GM20000 (cell line): ENCODE measurements at places on chromosomes 16 and 17.

GRCh38 chr17:76277300-76278267 lies 12.4 kb downstream of the UBALD2 start:
- no peak for DNase-seq

- no peak for DNase-seq
Measured at GRCh38 chr17:76195281-76196096, 44.8 kb downstream of the RNF157 start.

- no peak for DNase-seq
Measured at GRCh38 chr17:64115822-64116534, 14.0 kb downstream of the ERN1 start.

- DNase-seq: no peak
Measured at GRCh38 chr17:39736319-39737165, 1.2 kb upstream of the GRB7 start.

DNA sequence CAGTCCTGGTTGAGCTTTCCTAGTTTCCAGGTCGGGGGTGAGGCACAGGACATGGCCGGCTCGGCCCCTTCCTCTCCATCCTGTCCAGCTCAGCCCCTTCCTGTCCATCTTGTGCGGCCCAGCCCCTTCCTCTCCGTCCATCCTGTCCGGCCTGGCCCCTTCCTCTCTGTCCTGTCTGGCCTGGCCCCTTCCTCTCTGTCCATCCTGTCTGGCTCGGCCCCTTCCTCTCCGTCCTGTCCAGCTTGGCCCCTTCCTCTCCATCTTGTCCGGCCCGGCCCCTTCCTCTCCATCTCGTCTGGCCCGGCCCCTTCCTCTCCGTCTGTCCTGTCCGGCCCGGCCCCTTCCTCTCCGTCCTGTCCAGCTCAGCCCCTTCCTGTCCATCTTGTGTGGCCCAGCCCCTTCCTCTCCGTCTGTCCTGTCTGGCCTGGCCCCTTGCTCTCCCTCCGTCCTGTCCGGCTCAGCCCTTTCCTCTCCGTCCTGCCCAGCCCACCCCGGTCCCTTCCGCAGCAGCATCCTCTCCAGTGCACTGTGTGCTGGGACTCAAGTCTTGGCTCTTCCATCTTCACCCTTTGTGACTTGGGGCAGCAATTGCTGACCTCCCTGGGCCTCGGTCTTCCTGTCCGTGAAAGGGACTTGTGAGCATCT lies 5.5 kb upstream of the ZNF750 start:
- DNase-seq: no peak

- DNase-seq: peak; percentile 69
Measured at GRCh38 chr17:64020056-64020766, at the start of gene ICAM2. ICAM2 (minus strand) TSS chr17:64020633; CDS start chr17:64006691, 13,942 bp downstream.

DNA sequence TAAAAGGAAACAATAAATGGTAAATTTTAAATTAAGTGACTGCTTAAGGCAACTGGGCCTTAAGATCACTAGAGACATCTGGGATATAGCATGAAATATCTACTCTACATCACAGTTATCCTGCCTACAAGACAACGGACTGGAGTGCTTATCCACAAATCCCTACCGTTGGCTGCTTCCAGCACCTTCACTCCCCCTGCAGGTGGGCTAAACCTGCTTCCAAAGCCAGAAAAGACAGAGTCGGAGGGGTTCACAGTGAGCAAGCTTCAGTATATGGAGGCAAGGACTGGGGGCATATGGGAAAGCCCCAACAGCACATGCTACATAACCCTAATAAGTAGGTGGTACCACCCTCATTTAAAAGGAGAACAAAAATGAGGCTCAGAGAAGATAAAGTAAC lies 45.3 kb downstream of the GRIN2A start:
- no peak for DNase-seq

DNA sequence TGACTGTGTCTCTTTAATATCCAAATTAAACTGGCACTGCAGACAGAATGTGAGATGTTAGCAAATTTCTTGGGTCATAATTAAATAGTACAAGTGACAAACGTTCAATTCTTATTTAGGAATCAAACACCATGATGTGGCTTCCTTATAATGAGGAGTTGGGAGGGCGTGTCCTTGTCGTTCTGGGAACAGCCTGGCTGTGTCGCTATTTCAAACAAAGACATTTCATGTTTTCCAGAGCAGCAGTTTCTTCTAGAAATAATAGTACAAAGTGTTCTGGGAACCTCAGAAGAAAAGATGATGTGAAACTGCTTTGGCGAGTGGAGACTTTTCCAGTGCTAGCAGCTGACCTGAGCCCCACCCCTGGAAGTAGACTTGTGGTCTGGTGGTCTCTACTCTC lies 301.7 kb upstream of the N4BP1 start:
- DNase-seq: no peak

GRCh38 chr17:46072998-46073397 lies 73.9 kb downstream of the STH start:
- no peak for DNase-seq

DNA sequence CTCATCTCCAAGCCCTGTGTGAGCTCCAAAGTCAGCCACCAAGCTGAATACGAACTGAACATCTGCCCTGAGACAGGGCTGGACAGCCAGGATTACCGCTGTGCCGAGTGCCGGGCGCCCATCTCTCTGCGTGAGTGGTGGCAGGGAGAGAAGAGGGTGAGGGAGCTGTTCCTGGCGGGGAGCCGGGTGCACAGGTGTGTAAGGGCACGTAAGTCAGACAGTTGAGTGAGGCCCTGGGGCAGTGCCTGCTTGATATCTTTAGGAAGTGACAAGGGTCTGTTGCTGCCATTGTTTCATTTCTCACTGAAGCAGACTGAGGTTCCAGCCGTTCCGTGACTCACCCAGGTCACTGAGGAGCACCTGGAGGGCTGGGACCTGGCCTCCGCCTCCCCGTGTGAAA lies 12.4 kb downstream of the DEF8 start:
- DNase-seq: no peak

GRCh38 chr17:15012351-15012980 lies 252.7 kb downstream of the PMP22 start:
- no peak for DNase-seq

GRCh38 chr16:26710450-26710849 lies 356.3 kb upstream of the C16orf82 start:
- no peak for DNase-seq

DNA sequence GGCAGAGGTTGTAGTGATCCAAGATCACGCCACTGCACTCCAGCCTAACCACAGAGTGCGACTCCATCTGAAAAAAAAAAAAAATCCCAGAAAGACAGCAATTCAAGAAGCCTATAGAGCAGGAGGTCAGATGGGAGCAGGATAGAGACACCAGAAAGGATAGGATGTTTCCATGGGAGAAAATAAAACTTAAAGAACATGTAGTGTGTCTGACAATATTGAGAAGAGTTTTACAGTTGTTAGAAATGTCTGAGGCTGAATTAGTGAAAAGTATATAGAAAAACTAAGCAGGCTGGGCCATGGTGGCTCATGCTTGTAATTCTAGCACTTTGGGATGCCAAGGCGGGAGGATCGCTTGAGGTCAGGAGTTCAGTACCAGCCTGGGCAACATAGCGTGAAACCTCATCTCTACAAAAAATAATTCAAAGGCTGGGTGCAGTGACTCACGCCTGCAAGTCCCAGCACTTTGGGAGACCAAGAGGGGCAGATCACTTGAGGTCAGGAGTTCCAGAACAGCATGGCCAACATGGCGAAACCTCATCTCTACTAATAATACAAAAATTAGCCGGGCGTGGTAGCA lies 15.3 kb upstream of the TRIM37 start:
- DNase-seq: no peak

- no peak for DNase-seq
Measured at GRCh38 chr17:69090365-69090764, 29.6 kb upstream of the ABCA9 start.

GRCh38 chr17:8322061-8322460 lies 12.0 kb downstream of the ARHGEF15 start:
- DNase-seq: no peak

DNA sequence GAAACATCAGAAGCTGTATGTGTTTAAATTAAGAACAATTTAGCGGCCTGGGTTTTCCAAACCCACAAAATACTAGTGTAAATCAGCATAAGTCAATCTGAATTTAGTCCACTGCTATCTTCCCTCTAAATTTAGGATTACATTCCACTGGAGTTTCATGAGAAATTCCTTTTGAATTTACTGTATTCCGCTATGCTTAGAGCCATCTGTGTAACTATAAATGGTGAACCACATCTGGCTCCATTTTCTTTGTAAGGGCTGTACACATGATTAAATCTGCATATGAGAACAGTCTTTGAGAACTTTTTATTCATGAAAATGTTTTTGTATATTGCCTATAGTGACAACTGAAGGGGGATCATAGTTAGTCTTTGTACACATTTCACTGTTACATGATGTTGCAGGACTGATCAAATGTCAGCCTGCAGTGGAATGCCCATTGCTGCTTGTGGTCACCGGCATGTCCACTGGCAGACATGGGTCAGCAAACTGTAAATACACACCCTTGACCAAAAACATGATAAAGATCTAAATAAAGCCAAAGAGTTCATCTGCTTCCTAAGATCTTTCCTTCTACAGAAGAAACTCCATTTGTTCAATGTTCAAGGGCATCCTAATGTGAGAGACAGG lies 36.8 kb downstream of the RPGRIP1L start:
- no peak for DNase-seq

GRCh38 chr17:59389066-59389465 lies 57.6 kb downstream of the YPEL2 start:
- DNase-seq: no peak

DNA sequence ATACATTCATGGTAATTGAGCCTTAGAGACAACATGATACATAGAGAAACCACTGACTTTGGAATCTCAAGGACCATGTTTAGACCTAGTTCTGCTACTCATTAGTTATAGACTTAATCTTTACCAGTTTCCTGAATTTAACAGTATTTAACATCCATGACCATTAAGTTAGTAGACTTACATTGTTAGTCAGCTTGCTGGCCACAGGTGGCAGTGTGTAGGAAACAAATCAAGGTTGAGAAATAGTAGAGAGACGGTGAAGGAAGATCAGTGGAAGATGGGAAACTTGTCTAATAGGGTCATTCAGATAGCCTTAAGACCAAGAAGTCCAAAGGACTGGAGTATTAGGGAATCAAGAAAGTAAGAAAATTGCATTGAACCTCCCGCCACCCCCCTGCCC lies 31.0 kb downstream of the OMG start:
- DNase-seq: no peak

DNA sequence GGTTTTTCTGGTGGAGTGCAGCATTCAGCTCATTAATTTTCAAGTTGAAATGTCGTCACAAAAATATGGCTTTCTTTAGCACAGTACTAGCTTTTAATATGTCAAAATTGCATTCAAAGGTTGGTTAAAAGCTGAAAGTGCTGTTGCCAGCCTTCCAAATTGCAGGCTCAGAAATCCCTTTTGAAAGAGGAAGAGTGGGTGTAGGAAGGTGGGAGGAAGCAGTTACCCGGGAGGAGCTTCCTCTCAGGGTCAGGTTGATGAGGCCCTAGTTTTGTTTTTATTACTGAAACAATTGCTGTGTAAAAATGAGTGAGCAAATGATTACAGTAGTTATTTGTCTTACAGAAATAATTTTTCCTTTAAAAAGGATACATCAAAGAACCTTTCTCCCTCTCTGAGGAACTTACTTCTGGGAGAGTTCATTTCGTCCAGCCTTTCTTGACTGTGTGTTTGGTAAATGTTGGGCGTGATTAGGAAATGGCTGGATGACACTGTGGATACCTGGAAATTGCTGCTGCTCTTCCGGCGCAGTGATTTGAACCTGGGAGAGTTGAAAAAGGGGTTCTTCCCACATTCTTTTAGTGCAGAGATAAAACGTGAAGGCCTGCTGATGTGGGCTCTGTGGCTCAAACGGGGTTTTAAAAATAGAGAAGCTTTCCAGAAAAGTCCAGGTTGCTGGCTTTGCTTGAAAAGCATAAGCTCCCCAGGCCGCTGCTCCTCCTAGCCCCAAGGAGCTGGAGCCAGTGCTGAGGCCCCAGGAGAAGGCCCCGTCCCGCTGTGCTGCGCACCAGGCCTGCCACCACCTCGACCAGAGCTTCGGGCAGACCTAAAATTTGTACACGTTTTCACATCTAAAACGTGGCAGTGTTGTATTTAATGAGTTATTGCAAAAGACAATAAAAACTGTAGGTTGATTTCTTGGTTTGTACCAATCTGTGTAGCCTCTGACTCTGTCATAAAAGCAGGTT lies 41.7 kb downstream of the SEC14L1 start:
- DNase-seq: peak; percentile 37

DNA sequence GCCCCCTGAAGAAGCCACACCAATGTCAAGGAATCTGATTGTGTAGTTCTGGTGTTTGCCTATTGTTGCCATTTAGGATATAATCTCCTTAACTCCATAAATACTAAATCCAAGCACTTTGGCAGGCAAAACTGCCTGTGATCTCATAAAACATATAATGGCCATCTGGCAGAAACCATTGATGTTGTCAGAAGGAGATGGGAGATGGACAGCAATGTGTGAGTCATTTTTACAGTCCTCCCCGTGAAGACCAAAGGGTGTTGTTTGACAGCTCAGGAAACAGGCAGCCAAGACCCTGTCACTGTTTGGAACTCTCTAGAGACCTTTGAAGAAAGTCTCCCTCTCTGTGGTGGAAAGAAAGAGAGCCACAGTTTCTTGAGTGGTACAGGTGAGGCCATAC lies 454.1 kb downstream of the HS3ST3B1 start:
- DNase-seq: no peak
